ENCODE measurements at places on chromosomes 7 and 10.

GRCh38 chr10:110695539-110695886, 51.4 kb downstream of the RBM20 start:
- no peak for DNase-seq
- no peaks in the 10 kb centered on the region for H3K27me3 ChIP-seq
- H3K27ac ChIP-seq: no peak overlapping the region
- H3K4me3 ChIP-seq: no peak overlapping the region
- H3K36me3 ChIP-seq: no peaks in the 10 kb centered on the region
- H3K4me1 ChIP-seq: peaks cover 3% of the 10 kb centered on the region

GRCh38 chr7:12458520-12459131, 55.0 kb upstream of the VWDE start:
- H3K27me3 ChIP-seq: no peaks in the 10 kb centered on the region
- no peak overlapping the region for H3K4me3 ChIP-seq

GRCh38 chr10:119119400-119119799, 15.5 kb downstream of the DENND10 start:
- peaks cover 16% of the 10 kb centered on the region for H3K4me1 ChIP-seq
- H3K27ac ChIP-seq: peak overlapping the region; percentile 43
- H3K36me3 ChIP-seq: peaks cover 2% of the 10 kb centered on the region
- no peak for DNase-seq
- no peak overlapping the region for H3K4me3 ChIP-seq

DNA sequence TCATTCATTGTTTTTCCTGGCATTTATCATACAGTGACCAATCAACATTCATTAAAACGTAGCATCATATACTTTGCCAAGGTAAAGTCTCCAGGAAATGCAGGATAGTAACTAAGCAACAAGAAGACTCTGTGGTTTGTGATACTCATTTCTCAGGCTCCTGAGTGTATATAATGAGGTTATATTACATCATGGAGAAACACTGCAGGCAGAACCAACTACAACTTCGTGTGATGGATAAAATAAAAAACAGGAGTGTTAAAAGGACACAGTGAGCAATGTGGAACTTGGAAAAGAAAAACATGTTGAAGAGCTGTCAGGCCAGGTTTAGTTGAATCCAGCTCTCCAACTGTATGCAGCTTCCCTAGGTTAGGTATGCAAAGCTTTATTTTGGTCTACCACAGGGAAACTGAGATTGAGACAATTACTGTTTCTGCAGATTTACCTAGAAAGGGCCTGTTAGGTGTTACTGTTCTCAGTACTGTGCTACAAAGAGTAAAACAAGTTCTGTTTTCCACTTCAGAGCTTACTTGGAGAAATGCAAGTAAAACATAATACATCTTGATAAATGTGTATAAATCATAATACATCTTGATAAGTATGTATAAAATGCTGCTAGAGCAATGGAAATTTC, 7.8 kb upstream of the CCNY start:
- no peaks in the 10 kb centered on the region for H3K27me3 ChIP-seq
- H3K36me3 ChIP-seq: no peaks in the 10 kb centered on the region
- DNase-seq: no peak
- peaks cover 4% of the 10 kb centered on the region for H3K4me1 ChIP-seq

DNA sequence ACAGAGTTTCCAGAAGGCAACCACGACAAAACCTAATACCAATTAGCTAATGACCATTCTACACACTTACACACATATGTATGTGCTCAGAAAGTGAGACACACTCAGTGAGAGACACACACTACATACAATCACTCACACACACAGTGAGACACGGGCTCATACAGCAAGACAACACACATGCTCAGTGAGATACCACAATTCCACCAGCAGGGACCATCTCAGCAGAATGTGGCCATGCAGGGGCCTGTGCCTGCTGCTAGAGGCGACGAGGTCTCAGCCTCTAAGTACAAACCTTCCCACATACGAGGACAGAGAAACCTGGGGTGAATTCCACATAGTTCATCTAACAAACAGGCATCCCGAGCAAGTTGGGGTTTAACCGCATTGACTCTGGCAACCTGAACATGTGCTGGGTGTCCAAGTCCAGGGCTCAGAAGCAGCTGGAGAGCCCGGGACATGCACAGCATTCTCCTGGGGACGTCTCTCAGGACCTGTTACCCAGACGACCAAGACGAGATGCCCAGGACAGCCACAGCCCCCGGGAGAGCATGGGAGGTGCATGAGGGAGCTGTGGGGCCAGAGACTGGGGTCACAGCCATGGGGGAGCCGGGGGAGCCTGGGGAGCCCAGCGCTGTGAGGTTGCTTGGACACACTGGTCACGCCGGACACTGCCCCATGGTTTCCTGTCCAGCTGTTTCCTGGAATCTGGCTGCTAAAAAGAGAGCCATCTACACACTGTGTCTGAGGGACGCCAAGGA, 523.6 kb downstream of the PTPRN2 start:
- no peak overlapping the region for H3K27ac ChIP-seq
- no peaks in the 10 kb centered on the region for H3K4me1 ChIP-seq
- H3K27me3 ChIP-seq: no peaks in the 10 kb centered on the region
- H3K36me3 ChIP-seq: no peaks in the 10 kb centered on the region

- no peak overlapping the region for H3K27ac ChIP-seq
- no peak overlapping the region for H3K4me3 ChIP-seq
- no peaks in the 10 kb centered on the region for H3K27me3 ChIP-seq
- DNase-seq: no peak
- H3K36me3 ChIP-seq: no peaks in the 10 kb centered on the region
- no peaks in the 10 kb centered on the region for H3K4me1 ChIP-seq
Measured at GRCh38 chr7:66359656-66360211, 154.6 kb downstream of the TPST1 start.

DNA sequence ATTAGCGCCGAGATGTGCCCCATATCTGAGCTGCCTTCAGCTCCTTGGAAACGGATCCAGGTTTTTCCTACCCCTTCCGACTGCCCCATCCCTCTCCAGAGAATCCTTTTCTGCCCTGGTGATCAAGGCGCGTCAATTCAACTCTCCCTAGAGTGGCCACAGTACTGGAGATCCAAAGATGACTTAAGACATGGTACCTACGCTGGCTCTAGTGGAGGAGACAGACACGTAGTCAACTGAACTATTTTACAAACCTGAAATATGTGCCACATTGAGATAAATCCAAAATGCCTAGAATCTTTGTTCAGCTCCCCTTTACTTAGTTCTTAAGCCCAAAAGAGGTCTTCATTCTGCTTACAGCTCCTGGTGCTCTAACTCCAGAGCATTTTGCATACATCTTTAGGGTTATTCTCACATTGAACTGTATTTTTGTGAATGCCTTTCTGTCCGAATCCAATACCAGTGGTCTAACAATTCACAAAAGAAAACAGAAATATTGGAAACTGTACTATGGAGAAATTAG, 444 bp upstream of the TNPO3 start:
- no peaks in the 10 kb centered on the region for H3K27me3 ChIP-seq
- peak overlapping the region; percentile 93 for H3K27ac ChIP-seq
- DNase-seq: no peak

GRCh38 chr7:42017349-42017986, 219.5 kb downstream of the GLI3 start:
- no peak overlapping the region for H3K27ac ChIP-seq
- H3K36me3 ChIP-seq: no peaks in the 10 kb centered on the region
- 0 out of 2 replicates have a peak, but pooled peaks cover 3% of the 10 kb centered on the region for H3K4me1 ChIP-seq

DNA sequence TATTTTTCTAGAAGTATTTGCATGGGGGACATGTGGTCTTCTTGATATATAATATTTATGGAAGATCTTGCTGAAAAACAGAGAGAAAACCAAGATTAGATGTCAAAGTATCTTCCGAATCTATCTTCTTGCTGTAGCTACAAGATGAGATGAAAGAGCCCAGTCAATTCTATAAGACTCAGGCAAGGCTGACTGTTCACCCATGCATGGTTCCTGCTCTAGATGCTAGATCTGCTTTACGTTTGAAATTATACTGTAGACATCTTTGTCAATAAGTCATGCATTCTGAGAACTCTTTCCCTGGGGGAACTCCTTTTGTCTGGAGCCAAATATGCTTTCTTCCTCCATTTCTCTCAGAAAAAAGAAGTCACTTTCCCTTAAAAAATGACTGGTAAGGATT, 1292.0 kb downstream of the XPNPEP1 start:
- no peak overlapping the region for H3K4me3 ChIP-seq
- H3K36me3 ChIP-seq: no peaks in the 10 kb centered on the region
- H3K27me3 ChIP-seq: no peaks in the 10 kb centered on the region
- DNase-seq: peak; percentile 23

- DNase-seq: peak; percentile 82
- peaks cover 63% of the 10 kb centered on the region for H3K4me1 ChIP-seq
- no peaks in the 10 kb centered on the region for H3K27me3 ChIP-seq
- no peaks in the 10 kb centered on the region for H3K36me3 ChIP-seq
Measured at GRCh38 chr10:79244841-79245504, 102.3 kb upstream of the PPIF start.

GRCh38 chr10:43644252-43644651, 4.4 kb downstream of the ZNF32 start:
- no peak overlapping the region for H3K4me3 ChIP-seq
- H3K27me3 ChIP-seq: no peaks in the 10 kb centered on the region
- DNase-seq: no peak
- H3K4me1 ChIP-seq: no peaks in the 10 kb centered on the region
- H3K27ac ChIP-seq: no peak overlapping the region

- H3K4me1 ChIP-seq: peaks cover 10% of the 10 kb centered on the region
- H3K27me3 ChIP-seq: no peaks in the 10 kb centered on the region
- peak; percentile 40 for DNase-seq
- H3K36me3 ChIP-seq: no peaks in the 10 kb centered on the region
- H3K4me3 ChIP-seq: peak overlapping the region; percentile 92
Measured at GRCh38 chr7:90596671-90597562, 796 bp downstream of the CDK14 start.

DNA sequence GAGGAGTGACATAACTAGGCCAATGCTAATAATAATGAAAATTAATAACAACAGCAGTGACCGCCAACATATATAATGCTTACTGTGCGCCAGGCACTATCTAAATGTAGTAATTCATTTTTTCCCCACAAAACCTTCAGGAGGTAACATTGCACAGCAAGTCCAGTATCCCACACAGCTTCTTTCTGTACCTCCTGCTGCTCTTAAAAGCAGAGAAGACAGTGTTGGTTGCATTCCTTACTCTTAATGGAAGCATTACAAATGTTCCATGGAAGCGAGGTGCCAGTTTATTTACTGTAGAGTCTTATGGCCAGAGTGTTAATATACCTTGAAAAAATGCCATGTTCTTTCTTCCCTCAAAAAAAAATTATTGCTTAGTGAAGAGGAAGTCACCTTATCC, 168.2 kb downstream of the LRRC4 start:
- 0 out of 2 replicates have a peak, but pooled peaks cover 9% of the 10 kb centered on the region for H3K36me3 ChIP-seq
- H3K27ac ChIP-seq: no peak overlapping the region
- H3K27me3 ChIP-seq: no peaks in the 10 kb centered on the region

DNA sequence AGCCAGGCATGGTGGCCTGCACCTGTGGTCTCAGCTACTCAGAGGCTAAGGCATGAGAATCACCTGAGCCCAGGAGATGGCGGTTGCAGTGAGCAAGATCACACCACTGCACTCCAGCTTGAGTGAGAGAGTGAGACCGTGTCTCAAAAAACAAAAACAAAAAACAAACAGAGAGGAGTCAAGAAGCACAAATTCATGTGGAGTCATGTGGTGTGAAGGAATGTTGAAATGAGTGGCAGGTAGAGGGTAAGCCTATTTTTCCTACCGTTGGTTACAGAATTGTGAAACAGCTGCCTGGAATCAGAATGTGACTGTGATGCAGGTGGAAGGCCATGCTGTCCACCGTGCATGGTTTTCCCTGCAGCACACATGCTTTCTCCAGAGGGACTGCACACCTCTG, 23.7 kb upstream of the NUB1 start:
- no peak overlapping the region for H3K27ac ChIP-seq
- no peak for DNase-seq
- no peak overlapping the region for H3K4me3 ChIP-seq

GRCh38 chr7:129799350-129799955, 153.3 kb downstream of the UBE2H start:
- H3K4me1 ChIP-seq: no peaks in the 10 kb centered on the region
- no peak overlapping the region for H3K4me3 ChIP-seq
- no peaks in the 10 kb centered on the region for H3K27me3 ChIP-seq
- DNase-seq: no peak
- H3K36me3 ChIP-seq: no peaks in the 10 kb centered on the region
- no peak overlapping the region for H3K27ac ChIP-seq

DNA sequence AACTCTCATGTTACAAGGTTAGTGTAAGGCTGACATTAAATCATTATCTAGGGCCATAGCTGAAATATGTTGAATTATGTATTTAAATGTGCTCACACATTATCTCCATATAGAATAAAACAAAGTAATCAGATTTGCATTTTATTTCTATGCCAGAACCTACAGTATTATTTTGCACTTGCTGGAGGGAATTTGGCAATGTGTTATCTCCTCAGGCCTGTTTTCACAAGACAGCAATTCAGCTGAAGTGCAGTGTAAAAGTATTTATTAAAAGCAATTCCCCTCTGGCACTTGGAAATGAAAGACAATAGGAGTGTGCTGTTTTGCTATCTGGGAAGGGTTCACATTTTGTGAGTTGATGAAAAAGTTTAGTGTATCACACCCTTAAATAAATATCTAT, 276.3 kb downstream of the DNAJB9 start:
- H3K4me3 ChIP-seq: no peak overlapping the region
- H3K27me3 ChIP-seq: no peaks in the 10 kb centered on the region
- H3K27ac ChIP-seq: no peak overlapping the region
- H3K4me1 ChIP-seq: no peaks in the 10 kb centered on the region
- no peak for DNase-seq

DNA sequence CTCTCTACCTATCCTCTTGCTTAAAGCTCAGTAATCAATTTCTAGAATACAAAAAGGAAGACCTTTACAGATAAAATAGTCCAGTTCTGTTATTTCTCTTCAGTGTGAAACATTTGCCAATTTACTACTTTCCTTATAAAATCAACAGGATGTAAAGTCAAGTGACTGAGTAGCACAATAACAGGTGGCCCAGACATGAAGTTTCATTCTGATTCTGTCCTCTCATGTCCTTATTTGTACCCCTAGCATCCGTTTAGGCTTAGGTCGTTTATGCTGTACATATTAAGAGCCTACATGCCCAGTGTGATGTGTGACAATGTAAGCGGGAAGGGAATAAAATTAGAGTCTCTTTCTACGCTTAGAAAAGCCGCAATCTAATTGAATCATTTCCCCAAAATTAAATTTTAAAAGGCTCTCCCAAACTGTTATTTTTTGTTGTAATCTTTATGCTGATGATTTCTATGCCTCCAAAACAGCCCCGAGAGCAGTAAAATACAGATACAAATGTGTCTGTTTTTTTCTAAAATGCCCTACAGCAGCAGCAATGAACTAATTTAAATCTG, 29.1 kb downstream of the EPC1 start:
- H3K4me1 ChIP-seq: peaks cover 58% of the 10 kb centered on the region
- H3K27me3 ChIP-seq: no peaks in the 10 kb centered on the region
- peak; percentile 91 for DNase-seq
- peak overlapping the region; percentile 6 for H3K4me3 ChIP-seq
- H3K36me3 ChIP-seq: peaks cover 3% of the 10 kb centered on the region
- peak overlapping the region; percentile 98 for H3K27ac ChIP-seq
